Lower leg skin (tissue), 4 donors: ENCODE measurements at places on chromosomes 16 and 17.

DNA sequence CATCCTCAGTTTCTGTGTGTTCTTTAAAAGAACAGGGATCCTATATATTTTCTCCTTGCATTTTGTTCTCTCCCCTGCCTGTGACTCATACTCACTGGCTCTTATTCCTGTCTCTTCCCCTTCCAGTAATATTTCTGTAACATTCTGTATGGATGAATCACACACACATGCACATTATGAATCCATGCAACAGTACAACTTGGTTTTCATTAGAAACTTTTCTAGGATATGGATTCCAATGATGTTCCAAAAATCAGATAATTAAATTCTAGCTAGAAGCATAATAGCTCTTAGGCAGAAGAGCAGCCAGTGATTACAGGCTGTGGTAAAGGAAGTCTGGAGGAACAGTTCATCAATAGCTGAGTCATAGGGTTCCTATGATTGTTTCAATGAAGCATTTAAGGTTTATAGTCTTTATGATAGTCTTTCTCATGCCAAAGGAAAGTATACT lies 119.6 kb upstream of the PMFBP1 start:
- no peak for DNase-seq

DNA sequence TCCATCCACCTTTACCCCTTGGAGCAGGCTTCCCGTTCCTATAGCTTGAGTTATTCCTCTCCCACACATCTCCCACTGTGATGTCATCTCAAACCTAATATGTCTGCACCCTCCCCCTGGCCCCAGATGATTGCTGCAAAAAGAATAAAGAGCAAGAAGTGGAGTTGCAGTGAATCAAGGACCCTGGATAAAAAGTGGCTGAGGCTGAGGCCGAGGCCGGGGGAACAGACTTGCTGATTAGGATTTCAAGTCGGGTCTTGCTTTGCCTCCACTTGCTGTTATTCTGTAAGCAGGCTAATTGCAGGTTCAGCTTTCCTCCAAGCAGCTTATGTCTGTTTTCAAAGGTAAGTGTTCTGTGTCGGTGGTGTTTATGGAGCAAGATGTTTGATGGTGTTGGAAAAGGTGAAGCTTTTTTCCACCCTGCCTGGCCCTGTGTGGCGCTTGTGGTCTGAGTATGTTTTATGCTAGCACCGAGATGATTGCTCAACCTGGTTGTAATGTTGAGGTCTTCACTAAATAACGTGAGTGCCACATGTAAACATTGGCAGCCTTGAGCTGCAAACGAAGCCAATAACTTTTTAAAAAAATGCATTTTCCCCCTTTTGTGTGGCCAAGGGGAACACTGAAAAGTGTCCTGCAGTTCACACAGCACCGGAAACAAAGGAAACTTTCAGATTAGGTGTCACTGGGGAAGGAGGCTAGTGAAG lies 15.4 kb downstream of the HS3ST3B1 start:
- peak; percentile 21 for DNase-seq

DNA sequence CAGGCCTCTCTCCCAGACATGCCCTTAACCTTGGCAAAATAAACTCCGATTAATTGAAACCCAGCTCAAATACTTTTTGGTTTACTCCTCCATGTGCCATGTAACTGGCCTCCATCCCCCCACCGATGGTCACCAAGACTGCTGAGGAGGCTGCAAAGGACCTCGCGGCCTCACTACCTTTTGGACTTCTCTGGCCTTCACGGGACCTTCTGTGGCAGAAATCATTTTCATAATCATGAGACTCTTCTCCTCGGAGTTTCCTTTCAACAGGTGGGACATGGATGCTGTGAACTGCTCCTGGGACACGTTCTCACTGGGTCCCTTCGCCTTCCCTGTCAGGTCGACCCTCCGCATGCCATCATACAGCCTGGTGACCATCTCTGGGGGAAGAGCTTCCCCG lies 9.0 kb downstream of the MEAK7 start:
- no peak for DNase-seq

- peak; percentile 27 for DNase-seq
Observed at GRCh38 chr16:30472328-30472942, at the start of gene ITGAL. Gene ITGAL (plus strand): TSS chr16:30472742. CDS start chr16:30472838, 96 bp downstream.

GRCh38 chr17:2705888-2706795 lies 5.4 kb downstream of the CLUH start:
- no peak for DNase-seq
